ENCODE measurements at places on chromosomes 2 and 18.

GRCh38 chr2:27956888-27957287 lies 66.4 kb downstream of the BABAM2 start:
- no peak for DNase-seq

GRCh38 chr2:240733803-240734495 lies 42.3 kb downstream of the AQP12A start:
- DNase-seq: no peak

DNA sequence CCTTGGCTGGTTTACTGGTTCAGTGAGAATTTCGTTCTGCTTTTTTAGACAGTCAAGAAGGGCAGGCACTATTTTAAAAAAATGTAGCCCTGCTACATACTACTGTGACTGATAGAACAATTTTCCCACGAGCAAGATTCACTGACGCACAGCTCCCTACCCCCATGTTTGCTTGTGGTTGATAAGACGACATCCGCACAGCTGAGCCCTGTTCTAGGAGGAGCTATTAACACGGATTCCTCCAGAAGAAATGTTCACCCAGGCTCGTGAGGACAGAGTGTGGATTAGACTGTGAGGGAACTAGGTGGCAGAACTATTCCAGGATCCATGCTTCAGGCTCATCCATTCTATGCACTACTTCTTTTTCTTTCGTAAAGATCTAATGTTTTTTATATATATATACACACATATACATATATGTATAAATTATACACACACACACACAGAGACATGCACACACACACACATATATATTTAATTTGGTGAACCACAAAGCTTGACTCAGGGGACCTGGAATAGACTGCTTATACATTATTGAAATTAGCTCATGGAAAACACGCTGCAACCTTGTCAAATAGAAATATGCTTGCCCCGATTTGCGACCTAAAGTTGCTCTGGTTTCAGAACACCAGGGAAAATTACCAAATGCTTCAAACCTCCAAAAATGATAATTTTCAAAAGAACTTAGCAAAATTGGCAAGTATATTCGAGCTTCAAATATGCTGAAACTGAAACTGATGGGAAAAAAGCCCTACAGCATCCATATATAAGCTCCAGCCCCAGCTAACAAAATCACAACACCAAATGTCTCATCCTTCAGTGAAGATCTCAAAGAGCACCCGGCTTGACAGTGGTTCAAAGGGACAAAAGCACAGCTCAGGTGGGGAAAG lies 370.4 kb downstream of the SOCS6 start:
- DNase-seq: no peak

GRCh38 chr18:73879328-73879727 lies 268.3 kb downstream of the FBXO15 start:
- no peak for DNase-seq

DNA sequence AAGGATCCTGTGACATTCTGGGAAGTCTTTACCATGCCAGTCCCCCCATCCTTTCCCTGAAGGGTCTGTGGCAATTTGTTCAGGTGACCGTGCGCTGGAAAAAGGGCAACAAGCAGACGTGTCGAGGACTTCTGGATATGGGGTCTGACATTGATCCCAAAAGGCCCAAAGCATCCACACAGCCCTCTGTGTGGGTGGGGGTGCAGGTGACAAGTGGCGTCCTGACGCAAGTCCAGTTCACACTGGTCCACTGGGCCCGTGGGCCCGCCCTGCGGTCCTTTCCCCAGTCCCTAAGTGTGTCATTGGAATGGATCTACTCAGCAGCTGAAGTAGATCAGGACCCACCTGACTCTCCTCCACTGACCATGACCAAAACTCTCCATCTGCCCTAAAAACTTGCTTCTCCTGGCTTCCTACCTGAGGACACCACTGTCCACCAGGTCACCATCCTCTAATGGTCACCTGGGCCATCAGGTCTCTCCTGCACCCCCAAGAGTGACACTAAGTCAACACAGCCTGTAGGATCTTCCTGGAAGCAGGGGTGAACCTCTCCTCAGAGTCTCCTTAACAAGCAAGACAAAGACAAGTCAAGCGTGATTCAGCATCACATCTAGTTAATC lies 85.6 kb upstream of the SLC66A3 start:
- no peak for DNase-seq

DNA sequence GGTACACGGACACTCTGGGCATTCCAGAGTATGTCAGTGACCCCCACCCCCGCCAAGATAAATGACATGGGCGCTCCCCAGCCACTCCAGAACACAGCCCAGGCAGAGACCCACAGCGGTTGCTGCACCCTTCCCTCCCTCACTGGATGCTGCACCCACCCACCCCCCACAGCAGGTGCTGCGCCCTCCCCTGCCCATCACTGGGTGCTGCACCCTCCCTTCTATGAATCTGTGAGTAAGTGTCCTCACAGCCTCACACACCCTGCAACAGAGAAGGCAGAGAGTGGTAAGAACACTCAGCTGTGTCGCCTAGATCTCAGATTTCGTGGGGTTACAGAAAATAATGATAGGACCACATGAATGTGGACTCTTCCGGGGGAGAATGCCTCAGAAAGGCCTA lies 23.5 kb downstream of the CHMP1B start:
- no peak for DNase-seq

DNA sequence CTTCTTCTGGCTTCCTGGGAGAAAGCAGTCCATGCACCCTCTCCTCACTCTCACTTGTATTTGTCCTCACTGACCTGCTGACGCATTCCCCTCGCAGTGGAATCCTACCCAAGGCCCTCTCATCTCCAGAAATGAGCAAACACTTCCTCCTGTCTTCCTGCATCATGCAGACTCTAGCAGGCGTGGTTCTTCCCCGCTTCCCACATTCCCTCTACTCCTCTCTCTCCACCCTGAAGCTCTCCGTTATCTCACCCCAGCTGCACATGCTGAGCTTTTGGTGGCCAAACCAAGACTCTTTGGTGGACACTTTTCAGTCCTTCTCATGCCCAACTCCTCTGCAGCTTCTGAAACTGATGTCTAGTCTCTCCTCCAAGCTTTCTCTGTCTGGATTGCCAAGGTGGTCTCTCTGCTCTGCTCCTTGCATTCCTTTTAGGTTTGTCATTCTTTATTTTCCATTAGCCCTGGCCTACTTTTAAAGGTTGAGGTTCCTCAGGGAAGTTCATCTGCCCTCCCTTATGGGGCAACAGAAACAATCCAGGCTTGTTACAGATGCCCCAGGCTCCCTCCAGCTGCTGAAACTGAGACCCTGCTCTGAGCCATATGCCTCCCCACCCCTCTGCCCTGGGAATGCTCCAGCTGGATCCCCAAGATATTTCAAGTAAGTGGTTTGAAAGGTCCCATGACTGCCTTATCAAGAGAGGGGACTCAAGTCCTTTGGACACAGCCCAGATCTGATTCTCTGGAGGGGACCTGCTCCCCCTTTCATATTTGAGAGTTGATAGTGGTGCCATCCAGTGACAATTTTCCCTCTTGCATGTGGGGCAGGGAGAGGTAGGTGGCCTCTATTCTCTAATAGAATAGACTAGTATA lies 835 bp upstream of the IL18RAP start:
- DNase-seq: no peak

GRCh38 chr2:96249654-96250053 lies 16.1 kb downstream of the TMEM127 start:
- DNase-seq: no peak

GRCh38 chr18:44938720-44939665 lies 258.3 kb downstream of the SETBP1 start:
- DNase-seq: peak; percentile 48

- no peak for DNase-seq
These were observed 371.4 kb downstream of the OSR1 start for GRCh38 chr2:18987016-18987415.

DNA sequence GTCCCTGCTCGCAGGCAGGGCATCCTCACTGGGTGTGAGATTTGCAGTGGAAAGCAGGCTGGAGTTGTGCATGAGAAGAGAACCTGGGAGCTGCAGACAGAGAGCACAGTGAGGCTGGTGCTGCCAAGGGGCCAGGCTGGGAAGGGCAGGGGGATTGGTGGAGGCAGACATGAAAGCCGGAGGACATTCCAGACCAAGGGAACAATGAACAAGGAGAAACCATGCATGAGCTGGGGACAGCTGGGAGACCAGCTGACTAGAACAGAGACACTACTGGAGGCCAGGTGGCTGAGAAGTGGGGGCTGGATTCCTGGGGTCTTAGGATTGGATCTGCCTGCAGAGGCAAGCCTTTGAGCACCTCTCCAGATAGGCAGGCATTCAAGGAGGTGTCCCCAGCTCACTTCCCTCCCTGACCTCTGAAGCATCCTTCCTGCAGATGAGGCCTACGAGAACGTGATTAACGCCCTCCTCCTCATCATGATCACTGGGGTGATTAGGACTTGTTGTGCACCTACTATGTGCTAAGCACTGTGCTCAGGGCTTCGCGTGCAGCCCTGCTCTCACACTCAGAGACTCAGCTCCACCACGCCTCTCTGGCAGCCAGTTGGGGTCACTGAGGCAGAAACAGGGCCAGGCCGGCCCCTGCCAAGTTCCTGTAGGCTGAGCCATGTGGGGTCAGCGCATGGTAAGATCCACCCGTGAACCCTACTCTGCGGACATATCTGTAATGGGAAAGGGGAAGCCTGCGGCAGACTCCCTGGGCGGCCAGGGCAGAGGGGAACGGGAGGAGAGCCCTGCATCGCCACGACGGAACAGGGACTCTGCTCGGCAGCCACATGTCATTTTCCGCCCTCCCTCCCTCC lies 74.8 kb upstream of the SLC66A3 start:
- no peak for DNase-seq

DNA sequence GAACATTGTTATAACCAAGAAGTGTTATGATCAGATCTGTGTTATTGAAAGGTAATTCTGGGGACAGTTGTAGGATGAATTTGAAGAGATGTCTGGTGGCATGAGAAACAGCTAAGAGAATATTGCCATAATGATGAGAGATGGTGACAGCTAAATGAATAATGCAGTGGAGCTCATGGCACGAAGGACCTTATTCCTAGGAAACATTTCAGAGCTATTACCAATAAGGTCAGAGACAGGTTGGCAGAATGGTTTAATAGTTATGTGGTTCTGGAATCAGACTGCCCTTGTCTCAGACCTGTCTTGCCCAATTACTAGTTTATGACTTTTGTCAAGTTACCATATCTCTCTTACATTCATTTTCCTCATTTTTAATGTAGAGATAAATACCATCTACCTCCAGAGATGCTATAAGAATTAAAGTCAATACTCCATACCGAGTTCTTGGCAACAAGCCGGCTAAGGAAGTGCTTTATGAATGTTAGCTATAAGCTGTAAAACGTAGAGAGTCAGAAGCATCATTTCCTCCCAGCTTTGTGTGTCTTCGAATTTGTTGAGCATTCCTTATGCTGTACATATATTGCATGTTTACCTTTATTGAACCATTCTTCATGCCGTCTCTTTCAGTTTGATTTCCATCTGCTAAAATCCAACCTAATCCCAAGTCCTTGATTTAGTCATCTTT lies 73.6 kb upstream of the COL5A2 start:
- DNase-seq: no peak

- no peak for DNase-seq
These were observed 42.1 kb downstream of the SRSF7 start for GRCh38 chr2:38708900-38709566.

- no peak for DNase-seq
These were observed 25.5 kb downstream of the B4GALT6 start for GRCh38 chr18:31658670-31659575.

DNA sequence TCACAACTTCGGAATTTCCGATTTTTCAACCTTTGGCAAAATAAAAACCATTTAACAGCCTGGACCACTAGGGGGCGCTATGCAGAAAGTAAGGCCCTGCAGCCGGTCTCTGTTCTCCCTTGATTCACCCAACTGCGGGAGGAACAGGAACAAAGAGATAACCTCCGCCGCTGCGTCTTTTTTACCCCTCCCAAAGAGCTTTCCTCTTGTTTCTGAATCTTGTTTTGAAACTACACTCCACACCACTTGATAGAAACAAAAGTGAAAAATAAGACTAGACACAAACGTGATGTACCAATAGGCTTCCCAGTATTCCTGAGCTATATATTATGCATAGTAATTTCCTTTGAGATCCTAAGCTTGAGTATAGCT lies 231.2 kb downstream of the MYO3B start:
- DNase-seq: peak; percentile 75

GRCh38 chr2:230234122-230234722 lies 8.7 kb downstream of the SP140 start:
- no peak for DNase-seq

DNA sequence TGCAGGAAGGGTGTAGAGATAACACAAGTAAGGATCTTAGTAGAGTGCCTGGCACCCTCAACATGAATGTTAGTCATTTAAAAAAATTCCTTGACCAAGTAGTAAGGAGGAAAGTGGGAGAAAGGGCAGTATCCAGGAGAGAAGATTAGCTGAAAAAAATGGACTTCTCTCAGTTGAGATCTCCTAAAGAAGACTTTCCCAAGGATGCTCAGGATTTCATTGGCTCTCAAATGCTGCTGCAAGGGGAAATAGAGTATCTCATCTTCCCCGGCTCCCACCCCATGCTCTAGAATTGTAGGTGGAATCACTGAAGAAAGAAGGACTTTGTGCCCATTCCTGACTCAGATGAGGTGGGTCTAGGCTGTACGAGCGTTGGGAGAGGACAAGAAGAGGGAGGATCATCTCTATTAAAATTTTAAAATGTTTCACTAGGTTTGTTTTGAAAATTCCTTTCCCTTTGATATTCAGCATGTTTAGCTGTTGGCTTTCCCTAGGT lies 231.1 kb downstream of the MYCN start:
- DNase-seq: no peak

DNA sequence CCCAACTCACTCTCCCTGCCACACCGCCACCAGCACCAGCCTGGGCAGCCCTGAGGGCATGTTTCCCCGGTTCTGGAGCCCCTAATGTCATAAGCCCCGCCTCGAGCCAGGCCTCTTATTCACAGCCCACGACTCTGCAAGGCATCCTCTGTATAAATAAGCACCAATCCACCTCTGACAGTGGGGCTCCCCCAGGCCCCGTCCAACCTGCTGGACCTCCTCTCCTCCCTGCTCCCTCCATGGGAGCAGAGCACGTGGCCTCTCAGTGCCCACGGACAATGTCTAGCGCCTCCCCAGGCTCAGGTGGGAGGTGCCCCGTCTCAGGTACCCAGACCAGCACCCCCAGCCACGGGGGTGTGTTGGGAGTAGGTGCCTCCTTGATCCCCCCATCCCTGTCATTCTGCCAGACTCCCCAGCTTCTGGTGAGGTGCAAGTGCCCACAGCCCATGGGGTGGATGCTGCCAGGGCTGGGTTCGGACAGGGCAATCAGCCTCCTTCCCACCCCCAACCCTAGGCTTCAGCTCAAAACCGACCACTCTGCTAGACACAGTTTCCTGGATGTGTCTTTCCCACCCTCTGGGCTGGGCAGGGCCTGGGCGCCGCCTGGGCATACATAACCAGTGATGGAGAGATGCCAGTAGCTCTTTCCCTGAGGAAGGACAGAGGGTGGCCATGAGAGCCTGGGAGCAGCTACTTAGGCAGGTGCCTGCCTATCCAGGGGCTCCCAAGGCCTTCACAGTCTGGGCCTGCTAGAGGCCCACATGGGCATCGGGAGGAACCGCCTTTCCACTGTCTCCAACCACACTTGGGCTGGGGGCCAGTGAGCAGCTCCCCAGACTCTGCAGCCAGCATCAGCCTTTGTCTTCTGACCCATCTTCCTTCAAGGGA lies 1.6 kb upstream of the ADRA2B start:
- no peak for DNase-seq

Measured in NCI-H774 (cell line).